ENCODE measurements at places on chromosomes 13 and 19.
A peak's percentile ranks its signal among the peaks of the same experiment; 100 is the strongest.

DNA sequence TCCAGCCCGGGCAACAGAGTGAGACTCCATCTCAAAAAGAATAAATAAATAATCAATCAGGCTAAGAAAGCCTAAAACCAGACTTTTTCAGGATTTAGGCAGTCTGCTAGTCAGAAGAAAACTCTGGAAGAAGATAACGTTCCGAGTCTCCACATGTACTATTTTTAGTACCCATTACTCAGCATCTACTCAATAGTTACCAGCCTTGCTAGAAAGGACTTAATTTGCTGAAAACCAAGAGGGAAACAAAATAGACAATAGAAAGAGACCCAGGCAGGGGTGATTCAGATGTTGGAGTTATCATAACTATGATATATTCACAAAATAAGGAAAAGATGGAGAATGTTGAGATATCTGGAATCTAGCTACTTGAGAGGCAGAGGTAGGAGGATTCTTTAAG, 3.6 kb upstream of the LIN7B start:
- DNase-seq: no peak

- no peak for DNase-seq
Measured at GRCh38 chr19:49151267-49152118, 3.7 kb downstream of the HRC start.

- DNase-seq: no peak
Measured at GRCh38 chr19:19329126-19329525, 8.5 kb downstream of the MAU2 start.

DNA sequence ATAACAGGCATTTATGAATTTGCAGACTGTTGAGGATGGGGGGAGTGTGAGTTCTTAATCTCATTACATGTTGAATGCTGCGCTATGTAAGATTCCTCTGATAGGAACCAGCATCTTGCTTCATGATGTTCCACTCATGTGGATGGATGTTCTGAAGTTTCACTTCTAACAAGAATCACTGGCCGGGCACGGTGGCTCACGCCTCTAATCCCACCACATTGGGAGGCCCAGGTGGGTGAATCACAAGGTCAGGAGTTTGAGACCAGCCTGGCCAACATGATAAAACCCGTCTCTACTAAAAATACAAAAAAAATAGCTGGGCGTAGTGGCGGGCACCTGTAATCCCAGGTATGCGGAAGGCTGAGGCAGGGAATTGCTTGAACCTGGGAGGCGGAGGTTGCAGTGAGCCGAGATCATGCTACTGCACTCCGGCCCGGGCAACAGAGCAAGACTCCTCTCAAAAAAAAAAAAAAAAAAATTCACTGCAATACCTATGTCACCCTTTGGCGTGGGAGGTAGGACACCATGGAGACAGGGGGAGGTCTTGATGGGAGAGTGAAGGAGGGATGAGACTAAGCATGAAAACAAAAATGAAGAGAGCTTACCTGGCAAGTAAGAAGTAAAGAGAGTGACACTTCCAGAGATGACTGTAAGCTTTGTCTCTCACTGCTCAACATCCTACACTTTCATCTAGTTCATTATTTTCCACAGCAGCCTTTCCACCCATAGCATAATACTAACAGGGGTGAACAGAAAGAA, 133.0 kb downstream of the DCT start:
- DNase-seq: no peak

DNA sequence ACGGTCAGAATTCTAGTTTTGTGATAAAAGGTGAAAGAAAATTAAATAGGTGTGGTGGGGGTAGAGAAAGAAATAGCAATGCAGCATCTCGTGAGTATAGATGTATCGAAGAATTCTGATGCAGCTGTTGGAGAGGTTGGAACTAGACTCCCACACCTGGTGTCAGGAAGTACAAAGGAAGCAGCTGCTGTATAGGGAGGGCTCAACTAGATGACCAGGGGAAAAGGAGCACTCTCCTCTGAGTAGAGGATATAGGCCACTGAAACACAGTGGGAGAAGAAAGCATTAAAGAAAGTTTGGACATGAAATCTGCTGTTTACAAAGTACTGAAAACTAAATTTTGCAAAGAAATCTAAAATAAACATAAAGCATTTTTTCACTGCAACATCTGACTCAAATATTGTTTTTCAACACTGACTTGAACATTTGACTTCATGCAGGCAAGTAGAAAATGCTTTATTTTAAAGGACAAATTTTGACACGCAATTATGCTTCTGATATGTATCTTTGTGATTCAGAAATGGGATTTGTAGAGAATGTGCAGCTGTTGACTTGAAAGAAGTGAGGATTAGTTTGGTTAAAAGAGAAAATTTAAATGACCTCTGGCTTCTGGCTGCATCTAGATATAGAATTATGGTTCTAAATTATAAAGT, 82.2 kb downstream of the MIPEP start:
- peak; percentile 27 for DNase-seq

- no peak for DNase-seq
Measured at GRCh38 chr13:20708216-20708615, 4.7 kb downstream of the IL17D start.

DNA sequence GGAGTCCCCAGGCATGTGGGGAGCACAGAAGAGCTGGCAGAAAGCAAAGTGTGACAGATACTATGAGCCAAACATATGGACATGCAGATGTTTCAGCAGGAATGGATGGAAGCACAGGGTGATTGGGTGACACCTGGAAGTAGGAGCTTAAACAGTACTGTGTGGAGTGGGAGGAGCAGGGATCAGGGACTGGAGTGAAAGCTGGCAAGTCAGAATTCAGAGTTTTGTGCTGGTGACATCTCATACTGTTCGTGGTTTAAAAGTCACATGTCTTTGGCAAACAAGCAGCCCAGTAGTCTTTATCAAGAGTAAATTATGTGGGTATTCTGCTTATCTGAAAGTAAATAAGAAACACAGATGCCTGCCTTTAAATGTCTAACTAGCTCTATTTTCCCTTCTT, 408.2 kb downstream of the COG6 start:
- no peak for DNase-seq

DNA sequence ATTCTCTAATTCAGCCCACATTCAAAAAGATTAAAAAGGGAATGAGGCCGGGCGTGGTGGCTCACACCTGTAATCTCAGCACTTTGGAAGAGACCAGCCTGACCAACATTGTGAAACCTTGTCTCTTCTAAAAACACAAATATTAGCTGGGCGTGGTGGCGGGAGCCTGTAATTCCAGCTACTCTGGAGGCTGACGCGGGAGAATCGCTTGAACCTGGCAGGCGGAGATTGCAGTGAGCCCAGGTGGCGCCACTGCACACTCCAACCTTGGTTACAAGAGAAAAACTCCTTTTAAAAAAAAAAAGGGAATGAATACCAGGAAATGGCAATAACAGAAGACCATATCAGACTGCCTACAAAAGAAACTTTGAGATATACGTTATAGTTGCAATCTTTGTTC, 1244.5 kb downstream of the PCDH9 start:
- DNase-seq: no peak

DNA sequence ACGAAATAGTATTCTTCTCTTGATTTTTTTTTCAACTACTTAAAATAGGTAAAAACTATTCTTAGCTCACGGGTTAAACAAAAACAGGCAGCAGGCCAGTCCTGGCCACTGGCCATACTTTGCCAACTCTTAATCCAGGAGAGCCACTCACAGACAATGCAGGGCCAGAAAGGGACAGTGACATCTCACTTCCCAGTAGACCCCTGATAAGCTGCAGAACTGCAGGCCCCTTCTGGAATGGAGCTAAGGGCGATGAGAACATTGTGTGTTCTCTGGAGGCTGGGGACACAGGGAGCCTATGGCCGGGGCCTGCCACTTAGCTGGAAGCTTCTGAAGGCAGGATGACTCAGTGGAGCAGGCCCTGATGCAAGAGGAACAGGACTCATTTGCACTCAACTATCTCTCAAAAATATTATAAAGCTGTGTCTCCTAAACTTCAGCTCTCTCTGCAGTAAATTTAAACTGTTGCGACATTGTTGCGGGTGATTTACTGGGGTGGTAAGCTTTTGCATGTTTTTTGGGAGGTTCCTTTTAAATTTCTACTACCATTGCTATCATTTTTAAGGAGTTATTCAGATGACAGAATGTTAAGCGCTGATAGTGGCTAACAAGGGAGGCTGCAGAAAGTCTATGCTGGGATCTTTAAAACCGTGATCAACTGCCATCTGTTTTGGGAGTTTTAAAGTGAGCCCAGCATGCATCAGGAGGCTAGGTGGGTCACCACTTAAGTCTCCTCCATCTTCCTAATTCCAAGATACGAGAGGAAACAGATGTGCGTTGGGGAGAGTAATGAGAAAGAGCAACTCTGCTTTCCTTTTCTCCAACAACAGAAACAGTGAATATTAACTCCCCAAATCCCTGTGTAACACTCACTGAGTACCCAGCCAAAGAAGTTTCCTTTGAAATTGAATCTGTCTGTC, 33.2 kb upstream of the KATNAL1 start:
- no peak for DNase-seq

- no peak for DNase-seq
Measured at GRCh38 chr13:113906571-113906970, 42.7 kb upstream of the GAS6 start.

DNA sequence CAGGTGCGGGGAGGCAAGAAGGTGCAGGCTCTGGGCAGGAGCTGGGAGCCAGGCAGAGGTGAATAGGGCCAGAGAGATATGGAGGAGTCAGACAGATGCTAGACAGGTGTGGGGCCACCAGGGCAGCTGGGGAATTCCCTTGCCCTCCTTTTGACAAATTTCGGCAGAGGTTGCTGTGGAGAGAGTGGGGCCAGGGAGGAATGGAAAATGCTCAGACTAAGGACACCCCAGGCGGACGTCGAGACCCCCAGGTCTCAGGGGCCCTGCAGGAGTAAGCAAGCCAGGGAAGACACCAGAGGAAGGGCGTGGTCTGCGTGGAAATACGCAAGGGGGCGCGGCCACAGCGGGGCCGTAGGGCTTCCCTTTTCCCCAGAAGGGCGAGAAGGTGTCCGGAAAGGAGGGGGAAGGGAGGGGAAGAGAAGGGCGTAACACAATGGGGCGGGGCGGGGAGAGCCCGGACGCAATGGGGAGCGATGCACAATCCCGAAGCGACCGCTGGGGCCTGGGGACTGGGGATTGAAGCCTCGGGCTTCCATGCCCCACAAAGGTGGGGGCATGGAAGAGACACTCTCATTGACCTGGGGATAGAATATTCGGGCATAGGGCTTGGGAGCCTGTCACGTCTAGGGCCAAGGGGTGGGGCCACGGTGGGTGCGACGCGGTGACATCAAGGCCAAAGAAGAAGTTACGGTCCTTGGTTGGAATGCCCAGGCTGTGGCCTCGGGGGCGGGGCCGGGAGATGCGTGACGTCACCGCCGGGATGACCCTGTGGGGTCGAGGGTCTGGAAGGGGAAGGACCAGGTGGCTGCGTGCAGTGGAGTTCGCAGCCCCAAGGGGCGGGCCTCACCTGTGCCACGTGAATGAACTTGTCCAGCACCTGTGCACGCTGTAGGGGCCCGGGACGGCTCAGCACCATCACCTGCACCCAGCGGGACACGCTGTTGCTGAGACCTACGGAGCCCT, 8.2 kb downstream of the RASGRP4 start:
- peak; percentile 67 for DNase-seq

GRCh38 chr13:75494491-75494890, 12.5 kb upstream of the TBC1D4 start:
- no peak for DNase-seq

DNA sequence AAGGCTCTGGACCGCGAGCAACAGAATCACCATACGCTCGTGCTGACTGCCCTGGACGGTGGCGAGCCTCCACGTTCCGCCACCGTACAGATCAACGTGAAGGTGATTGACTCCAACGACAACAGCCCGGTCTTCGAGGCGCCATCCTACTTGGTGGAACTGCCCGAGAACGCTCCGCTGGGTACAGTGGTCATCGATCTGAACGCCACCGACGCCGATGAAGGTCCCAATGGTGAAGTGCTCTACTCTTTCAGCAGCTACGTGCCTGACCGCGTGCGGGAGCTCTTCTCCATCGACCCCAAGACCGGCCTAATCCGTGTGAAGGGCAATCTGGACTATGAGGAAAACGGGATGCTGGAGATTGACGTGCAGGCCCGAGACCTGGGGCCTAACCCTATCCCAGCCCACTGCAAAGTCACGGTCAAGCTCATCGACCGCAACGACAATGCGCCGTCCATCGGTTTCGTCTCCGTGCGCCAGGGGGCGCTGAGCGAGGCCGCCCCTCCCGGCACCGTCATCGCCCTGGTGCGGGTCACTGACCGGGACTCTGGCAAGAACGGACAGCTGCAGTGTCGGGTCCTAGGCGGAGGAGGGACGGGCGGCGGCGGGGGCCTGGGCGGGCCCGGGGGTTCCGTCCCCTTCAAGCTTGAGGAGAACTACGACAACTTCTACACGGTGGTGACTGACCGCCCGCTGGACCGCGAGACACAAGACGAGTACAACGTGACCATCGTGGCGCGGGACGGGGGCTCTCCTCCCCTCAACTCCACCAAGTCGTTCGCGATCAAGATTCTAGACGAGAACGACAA, 1.8 kb downstream of the PCDH17 start:
- DNase-seq: no peak

DNA sequence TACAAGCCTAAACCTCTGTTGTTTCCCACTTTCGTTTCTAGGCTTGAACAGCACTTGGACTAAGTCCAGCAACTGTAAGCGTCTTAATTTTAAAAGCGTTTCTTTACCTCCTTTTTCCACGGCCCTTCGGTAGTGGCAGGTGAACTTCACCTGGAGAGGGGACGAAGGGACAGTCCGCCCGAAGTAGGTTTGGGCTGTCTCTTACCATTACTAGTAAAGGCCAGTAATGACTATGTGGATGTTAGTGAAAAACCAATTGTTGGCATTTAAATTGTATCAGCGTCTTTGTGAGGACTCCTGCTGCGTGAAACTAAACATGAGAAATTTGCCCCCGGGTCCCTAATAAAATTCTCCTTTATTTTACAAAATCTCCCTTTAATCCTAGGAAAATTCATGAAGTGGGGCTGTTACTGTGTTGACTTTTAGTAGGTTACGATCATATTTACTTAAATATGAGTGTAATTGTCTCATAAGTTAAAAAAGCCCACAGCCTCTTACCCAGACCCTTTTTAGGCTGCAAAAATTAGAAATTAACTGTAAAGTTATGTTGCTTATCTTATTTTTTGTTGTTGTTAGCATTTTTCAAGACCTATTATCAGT, 983 bp downstream of the ITM2B start:
- no peak for DNase-seq

- no peak for DNase-seq
Measured at GRCh38 chr19:13996928-13997630, 9.0 kb downstream of the RFX1 start.

GRCh38 chr13:73870970-73871935, 263.0 kb downstream of the KLF12 start:
- no peak for DNase-seq

GRCh38 chr13:49303533-49304252, 56.0 kb downstream of the CDADC1 start:
- no peak for DNase-seq

GRCh38 chr19:29872224-29872731, 60.5 kb downstream of the CCNE1 start:
- no peak for DNase-seq

- DNase-seq: no peak
Measured at GRCh38 chr13:75760131-75761021, 124.2 kb downstream of the LMO7 start.

GRCh38 chr13:95246292-95247082, 54.8 kb downstream of the ABCC4 start:
- no peak for DNase-seq

GRCh38 chr19:53172889-53173288, 14.0 kb upstream of the ZNF347 start:
- no peak for DNase-seq

GRCh38 chr13:99655351-99656091, 154.2 kb downstream of the TM9SF2 start:
- no peak for DNase-seq
